ENCODE measurements at places on chromosomes 16 and 17. TPM values are rescaled to one million over a fixed set of nuclear protein-coding genes. Genes with fewer than 3 reads are reported as not detected.

DNA sequence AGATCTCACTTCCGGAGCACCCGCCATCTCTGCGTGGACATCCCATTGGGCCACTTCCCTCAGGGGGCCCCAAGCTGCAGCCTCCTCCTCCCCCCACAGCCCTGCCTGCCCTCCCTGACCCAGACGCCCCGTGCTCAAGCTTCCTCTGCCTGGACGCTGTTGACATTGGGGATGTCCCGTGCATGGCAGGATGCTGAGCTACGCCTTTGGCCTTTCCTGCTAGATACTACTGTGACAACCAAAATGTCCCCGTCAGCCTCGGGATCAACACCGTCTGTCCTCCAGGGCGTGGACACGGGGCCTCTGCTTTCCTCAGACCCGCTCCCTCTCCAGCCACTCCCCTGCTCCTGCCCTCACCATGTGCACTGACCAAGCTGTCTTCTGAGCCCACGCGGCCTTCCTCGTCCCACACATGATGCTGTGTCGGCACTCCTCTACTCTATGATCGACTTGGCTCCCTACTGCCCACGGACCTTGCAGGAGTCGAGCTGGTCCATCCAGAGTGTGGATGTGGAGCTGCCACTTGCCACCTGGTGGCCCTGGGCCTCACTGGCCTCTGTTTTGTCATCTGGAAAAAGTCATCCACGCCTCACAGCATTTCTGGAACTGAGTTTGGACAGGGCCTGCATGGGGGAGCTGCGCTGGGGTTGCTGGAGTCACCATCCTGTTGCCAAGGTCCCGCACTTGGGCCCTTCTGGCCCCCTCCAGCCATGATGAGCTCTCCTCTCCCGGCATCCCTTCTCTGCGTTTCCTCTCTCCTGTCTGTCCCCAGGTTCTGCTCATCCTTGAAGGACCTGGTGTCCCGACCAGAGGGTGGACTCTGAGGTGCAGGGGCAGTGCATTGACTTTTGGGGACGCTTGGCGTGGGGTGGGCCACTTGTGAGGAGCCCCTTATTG lies 221.7 kb upstream of the CIBAR2 start:
- no peak overlapping the region for H3K4me3 ChIP-seq
- H3K27ac ChIP-seq = no peak overlapping the region
- peaks cover 6% of the 10 kb centered on the region for H3K4me1 ChIP-seq
- H3K36me3 ChIP-seq = no peaks in the 10 kb centered on the region
- no peaks in the 10 kb centered on the region for H3K27me3 ChIP-seq

DNA sequence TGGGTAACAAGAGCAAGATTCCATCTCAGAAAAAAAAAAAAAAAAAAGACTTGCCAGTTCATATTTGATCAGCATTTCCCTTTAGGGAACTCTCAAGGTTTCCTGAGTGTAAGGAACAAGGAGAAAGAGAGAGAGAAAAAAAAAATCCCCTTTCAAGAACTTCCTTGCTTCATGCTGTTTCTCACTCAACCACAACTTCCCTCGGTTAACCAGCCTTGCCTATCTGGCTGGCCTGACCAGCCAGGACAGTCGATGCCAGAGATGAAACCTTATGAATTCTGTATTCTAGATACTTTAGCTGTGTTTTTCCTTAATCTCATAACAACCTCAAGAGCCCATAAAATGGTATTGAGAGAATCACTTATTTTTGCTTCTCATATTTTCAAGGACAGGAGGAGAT lies 2.6 kb upstream of the N4BP1 start:
- no peaks in the 10 kb centered on the region for H3K27me3 ChIP-seq
- DNase-seq = no peak
- H3K27ac ChIP-seq = no peak overlapping the region
- no peak overlapping the region for H3K4me3 ChIP-seq
- no peaks in the 10 kb centered on the region for H3K36me3 ChIP-seq

DNA sequence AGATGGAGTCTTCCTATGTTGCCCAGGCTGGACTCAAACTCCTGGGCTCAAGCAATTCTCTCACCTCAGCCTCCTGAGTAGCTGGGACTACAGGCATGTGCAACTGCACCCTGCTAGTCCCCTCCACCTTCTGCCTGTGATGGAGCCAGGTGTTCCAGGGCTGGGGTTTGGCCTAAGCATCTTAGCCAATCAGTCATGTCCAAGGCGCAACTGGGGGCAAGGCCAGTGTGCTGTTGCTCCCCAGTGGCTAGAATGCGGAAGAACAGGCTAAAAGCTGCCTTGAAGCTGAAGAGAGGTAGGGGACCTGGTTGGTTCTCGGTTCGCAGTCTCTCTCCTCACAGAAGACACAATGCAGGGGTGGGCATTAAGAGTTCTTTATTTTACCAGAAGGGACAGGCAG lies 18.6 kb downstream of the FLOT2 start:
- H3K27ac ChIP-seq = no peak overlapping the region
- H3K36me3 ChIP-seq = no peaks in the 10 kb centered on the region
- no peaks in the 10 kb centered on the region for H3K4me1 ChIP-seq
- no peak overlapping the region for H3K4me3 ChIP-seq

DNA sequence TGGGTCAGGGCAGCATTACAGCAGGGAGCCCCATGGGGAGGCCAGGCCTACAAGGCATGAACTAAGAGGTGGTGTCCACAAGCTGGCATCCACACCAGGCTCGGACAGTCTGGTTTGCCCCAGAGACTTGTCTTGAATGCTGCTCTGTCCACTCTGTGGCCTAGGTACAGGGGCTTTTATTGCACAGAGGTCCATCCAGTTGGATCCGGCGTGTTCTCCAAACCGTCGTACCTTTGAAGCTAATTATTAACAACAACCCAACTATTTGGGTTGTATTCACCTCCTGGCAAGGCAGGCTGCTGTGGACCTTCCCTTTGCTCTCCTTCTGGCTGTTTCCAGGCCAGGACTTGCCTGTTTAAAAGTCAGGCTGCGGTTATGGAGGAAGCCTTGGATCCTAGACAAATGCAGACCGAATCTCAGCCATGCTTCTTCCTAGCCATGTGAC lies 123.4 kb downstream of the CLEC16A start:
- H3K36me3 ChIP-seq = no peaks in the 10 kb centered on the region
- no peak overlapping the region for H3K27ac ChIP-seq
- no peak for DNase-seq
- no peaks in the 10 kb centered on the region for H3K27me3 ChIP-seq
- no peak overlapping the region for H3K4me3 ChIP-seq
- no peaks in the 10 kb centered on the region for H3K4me1 ChIP-seq

- no peaks in the 10 kb centered on the region for H3K36me3 ChIP-seq
- H3K4me1 ChIP-seq = no peaks in the 10 kb centered on the region
- no peak overlapping the region for H3K4me3 ChIP-seq
These were observed 2.1 kb downstream of the PPP1R1B start for GRCh38 chr17:39628655-39629493.

DNA sequence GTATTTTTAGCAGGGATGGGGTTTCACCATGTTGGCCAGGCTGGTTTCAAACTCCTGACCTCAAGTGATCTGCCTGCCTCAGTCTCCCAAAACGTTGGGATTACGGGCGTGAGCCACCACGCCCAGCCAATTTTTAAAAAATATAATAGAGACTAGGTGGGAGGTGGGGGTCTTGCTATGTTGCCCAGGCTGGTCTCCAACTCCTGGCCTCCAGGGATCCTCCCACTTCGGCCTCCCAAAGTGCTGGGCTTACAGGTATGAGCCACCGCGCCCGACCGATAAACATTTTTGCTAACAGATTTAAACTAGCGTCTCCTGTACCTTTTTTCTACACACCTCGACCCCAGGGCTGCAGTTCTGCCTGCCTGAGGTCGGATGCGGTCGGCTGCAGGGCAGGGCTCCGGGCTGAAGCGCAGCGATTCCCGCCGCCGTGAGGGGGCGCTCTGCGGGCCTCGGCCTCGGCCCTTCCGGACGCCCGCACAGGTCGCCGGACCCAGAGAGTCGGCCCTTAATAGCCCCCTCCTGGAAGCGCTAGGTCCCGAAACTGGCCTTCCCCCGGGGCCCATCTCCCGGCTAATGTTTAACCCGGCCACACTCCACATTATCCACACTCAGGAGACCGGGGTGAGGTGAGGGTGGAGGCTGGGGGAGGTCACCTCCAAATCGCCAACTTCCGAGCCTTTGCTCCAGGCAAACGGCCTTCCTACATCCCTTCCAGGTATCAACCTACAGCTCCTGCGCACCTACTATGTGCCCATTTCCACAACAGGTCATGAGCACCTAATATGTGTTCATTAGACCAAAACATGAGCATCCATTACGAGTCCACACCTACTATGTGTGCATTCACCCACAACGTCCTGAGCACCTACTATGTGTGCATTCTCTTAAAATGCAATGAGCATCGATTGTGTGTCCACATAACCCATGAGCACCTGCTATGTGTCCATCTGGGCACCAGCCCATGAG lies 2.0 kb upstream of the GLIS2 start:
- no peak overlapping the region for H3K27ac ChIP-seq
- no peaks in the 10 kb centered on the region for H3K27me3 ChIP-seq
- DNase-seq = peak; percentile 52
- H3K4me3 ChIP-seq = no peak overlapping the region
- H3K4me1 ChIP-seq = peaks cover 17% of the 10 kb centered on the region

DNA sequence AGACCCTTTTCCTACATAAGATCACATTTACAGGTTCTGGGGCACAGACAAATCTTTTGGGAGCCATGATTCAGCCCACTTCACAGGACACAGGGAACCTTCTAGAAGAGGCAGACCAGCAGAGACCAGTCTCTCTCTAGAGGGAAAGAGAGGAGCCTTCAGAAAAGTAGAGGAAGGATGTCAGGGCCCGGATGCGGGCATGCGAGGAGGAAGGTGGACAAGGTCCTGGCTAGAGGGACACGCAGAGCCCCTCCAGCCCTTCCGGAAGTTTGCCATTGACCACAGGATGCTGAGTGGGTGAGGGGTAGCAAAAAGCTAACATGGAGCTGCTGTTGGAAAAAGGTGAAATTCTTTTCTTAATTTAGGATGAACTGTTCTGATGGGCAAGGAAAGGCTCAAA lies 55.8 kb upstream of the MEAK7 start:
- H3K27me3 ChIP-seq = no peaks in the 10 kb centered on the region
- no peak overlapping the region for H3K4me3 ChIP-seq
- peaks cover 5% of the 10 kb centered on the region for H3K36me3 ChIP-seq
- no peak overlapping the region for H3K27ac ChIP-seq
- DNase-seq = no peak
- H3K4me1 ChIP-seq = no peaks in the 10 kb centered on the region

DNA sequence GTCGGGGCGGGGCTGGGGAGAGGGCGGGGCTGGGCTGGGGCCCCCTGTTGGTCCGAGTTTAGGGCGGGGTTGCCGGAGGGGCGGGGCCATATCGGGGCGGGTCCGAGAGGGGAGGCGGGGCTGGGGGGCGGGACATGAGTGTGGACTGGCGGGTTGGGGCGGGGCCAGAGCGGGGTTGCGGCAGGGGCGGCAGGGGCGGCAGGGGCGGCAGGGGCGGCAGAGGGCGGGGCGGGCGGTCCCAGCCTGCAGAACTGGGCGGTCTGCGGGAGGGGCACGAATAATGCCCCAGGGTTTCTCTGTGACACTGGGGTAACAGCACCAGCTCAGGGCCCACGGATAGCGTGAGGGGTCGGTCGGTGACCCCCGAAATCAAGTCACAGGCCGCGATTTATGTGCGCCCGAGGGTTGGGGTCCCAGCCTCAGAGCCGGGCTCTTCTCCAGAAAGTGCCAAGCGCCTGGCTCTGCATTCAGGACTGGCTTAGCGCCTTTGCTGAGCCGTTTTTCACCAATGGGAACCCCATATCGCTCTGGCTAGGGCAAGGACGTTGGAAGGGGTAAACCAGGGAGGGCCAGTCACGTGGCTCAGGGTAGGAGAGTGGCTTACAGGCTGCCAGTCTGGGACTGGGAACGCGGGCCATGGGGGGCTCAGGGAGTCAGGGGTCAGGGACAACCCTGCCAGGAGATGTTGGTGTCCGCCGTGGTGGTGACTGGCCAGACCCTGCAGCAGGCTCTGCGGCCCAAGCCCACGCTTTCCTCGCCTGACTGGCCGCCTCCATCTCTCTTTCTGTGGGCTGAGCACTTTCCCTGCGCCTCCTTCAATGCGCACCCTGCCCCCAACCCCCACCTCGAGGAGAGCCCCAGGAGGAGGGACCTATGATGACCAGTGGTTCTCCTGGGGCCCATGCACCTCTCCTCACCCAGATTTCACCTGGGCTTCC lies 1.2 kb upstream of the METTL26 start:
- peak; percentile 94 for DNase-seq
- no peaks in the 10 kb centered on the region for H3K27me3 ChIP-seq
- H3K4me3 ChIP-seq = peak overlapping the region; percentile 90

- no peaks in the 10 kb centered on the region for H3K36me3 ChIP-seq
- no peaks in the 10 kb centered on the region for H3K4me1 ChIP-seq
- H3K27ac ChIP-seq = no peak overlapping the region
- no peak for DNase-seq
- no peaks in the 10 kb centered on the region for H3K27me3 ChIP-seq
These were observed 70.0 kb downstream of the PGS1 start for GRCh38 chr17:78448356-78448993.

DNA sequence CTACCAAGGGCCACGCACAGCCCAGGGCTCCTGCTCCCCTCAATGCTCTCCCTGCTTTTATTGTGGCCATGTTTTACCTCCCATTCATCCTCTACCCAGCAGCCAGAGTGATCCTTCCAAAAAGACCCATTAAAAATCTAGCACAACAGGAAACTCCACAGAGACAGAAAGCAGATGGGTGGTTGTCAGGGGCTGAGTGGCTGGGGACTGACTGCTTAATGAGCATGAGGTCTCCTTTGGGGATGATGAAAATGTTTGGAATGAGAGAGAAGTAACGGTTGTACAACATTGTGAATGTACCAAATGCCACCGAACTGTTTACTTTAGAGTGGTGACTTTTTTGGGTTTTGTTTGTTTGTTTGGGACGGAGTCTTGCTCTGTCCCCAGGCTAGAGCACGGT lies 107.4 kb downstream of the GAS7 start:
- H3K27me3 ChIP-seq = no peaks in the 10 kb centered on the region
- H3K27ac ChIP-seq = no peak overlapping the region
- H3K4me1 ChIP-seq = peaks cover 14% of the 10 kb centered on the region

DNA sequence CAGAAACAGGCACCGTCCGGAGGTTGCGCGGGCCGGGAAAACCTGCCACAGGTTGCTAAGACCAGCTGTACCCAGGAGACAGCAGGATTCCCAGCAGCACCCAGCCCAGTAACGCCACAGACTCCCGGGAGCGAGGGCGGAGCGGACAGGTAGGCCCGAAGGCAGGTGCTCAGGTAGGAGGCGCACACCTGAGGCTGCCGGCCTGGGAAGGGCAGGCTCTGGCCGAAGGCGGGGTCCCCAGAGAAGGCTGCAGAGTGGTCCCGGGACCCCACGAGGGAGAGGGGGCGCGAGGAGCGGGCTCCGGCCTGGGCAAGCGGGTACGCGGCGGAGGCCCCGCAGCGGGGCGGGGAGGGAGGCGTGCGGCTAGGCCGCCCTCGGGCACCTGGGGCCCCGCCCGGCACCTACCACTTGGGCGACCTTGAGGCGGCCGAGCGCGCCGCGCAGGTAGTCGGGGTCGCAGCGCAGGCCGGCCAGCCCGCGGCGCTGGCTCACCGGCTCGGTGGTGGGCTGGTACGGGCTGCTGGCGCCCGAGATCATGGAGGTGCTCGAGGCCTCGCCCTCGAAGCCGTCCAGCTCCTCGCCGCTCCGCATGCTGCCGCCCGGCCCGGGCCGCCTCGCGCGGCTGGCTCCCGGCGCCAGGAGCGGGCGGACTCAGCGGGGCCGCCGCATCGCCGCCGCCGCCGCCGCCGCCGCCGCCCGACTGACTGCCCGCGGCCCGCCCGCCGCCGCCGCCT lies 441 bp downstream of the CMTM4 start:
- no peaks in the 10 kb centered on the region for H3K36me3 ChIP-seq
- H3K4me3 ChIP-seq = peak overlapping the region; percentile 78
- H3K4me1 ChIP-seq = peaks cover 8% of the 10 kb centered on the region
- no peak for DNase-seq

- no peaks in the 10 kb centered on the region for H3K4me1 ChIP-seq
- DNase-seq = no peak
- H3K36me3 ChIP-seq = no peaks in the 10 kb centered on the region
- peaks cover 3% of the 10 kb centered on the region for H3K27me3 ChIP-seq
These were observed 94.3 kb downstream of the AXIN2 start for GRCh38 chr17:65467156-65467555.

Gene CBX2
- 0.13 TPM for total RNA-seq

Gene DYNLRB2
- not detected for total RNA-seq

Gene CDK5R1
- 1.2 TPM for total RNA-seq

Gene VASN
- total RNA-seq = 234 TPM

All from GM23248 (cell line).